CMK (cell line): ENCODE measurements at places on chromosomes 7 and 10.

DNA sequence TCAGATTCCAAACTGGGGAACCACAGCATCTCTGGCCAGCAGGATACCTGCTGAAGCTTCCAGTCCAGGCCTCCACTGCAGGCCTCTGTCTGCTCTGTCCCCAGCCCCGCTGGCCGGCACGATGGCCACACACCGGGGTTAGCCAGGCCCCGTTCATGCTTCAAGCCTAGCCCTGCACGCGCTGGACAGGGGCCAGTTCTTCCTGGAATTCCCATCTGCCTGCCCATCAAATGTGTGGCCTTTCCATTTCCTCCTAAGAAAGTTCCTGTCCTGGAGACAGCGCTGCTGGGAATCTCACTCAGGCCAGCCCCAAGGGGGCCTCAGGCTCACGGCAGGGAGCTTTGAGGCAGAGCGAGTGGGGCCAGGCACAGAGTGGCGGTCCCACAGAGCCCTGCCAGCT is 18.0 kb downstream of the SH2B2 start:
- DNase-seq: no peak

- no peak for DNase-seq
Observed at GRCh38 chr7:1409555-1409954, 49.7 kb downstream of the MICALL2 start.

DNA sequence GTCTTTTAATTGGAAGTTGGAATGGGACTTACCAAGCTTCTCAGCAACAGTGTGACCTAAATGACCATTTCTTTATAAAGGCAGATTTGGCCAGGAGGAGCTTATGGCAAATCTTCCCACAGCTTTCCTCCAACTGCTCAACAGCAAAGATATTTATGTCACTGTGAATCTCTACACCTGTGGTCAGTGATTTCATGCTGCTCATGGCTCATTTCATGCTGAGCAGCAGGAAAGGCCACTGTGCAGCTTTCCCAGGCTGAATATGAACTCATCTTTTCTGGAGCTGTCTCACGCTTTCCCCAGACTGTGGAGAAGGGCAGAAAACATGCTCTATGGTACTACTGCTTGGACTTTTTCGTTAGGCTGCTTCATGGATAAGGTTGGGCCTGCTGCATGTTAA is 29.8 kb downstream of the CALCR start:
- no peak for DNase-seq

DNA sequence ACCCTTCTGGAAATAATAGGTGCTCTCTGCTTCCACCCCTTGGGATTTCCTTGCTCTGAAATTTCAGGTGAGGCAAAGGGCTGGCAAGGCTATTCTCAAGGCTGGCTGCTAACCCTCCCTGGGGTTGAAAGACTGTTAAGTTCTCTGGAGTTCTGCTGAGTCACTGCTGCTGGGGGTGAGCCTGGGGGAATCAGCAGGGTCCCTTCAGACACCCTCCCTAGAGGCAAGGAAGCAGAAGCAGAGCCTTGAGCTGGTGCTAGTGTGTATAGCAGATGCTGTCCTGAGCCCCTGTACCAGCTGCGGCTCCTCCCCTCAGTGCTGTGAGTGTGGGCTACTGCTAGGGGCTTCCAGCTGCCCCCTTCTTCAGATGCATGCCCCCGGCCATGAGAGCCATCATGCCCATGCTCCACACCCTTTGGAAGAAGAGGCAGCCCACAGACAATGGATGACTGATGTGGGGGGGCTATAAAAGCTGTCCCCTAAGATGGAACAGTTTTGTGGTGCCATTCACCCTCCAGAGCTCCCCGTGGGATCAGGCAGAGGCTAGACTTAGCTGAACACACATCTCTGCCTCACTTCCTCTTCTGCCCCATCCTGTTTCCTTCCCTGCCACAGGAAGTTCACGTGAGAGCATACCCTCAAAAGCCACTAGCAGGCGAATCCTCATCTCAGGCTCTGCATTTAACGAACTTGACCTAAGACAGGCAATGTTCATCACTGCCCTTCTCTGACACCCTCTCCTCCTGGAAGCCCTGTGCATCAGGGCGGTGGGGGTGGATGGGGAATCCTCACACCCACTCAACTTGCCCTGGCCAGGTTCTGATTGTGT is 91.8 kb downstream of the SH3PXD2A start:
- DNase-seq: no peak

GRCh38 chr10:105026566-105026965 is 385.5 kb downstream of the SORCS3 start:
- DNase-seq: no peak

DNA sequence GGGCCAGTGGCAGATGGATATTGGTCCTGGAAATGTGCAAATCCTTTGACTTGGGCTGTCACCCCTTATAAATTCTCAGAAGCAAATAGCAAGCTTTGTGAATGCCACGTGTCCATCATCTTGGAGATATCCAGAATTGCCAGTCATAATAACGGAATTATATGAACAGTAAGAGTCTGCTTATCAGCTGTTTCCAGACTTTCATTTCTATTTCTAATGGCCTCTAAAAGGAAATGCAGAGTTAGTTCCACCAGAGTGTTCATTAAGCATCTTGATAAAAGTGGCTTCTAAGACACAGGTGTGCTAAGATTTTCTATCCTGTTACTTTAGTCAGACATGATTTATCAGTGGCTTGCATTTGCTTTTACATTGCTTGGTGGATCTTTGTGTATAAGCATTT is 87.4 kb downstream of the RAMP3 start:
- DNase-seq: no peak

DNA sequence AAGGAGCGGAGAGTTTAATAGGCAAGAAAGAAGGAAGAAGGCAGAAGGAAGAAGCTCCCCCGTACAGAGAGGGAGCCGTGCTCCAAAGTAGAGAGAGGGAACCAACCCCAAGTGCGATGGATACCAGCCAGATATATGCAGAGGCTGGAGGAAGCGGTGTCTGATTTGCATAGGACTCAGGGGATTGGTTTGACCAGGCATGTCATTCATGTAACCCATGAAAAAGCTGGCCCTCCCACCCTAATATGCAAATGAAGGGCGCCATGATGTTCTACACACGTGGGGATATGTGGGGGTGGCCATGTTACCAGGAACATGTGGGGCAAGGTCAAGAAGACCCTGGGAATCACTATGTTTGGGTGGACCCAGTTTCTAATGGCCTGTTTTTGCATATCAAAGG is 40.6 kb upstream of the FAM3C start:
- no peak for DNase-seq

GRCh38 chr10:51773681-51774080 is 74.3 kb upstream of the CSTF2T start:
- no peak for DNase-seq

- DNase-seq: no peak
Observed at GRCh38 chr7:109782806-109783205, 1213.1 kb downstream of the DNAJB9 start.

GRCh38 chr10:103584216-103585010 is 90.9 kb downstream of the NEURL1 start:
- no peak for DNase-seq

GRCh38 chr10:17062493-17062892 is 67.1 kb downstream of the CUBN start:
- no peak for DNase-seq

DNA sequence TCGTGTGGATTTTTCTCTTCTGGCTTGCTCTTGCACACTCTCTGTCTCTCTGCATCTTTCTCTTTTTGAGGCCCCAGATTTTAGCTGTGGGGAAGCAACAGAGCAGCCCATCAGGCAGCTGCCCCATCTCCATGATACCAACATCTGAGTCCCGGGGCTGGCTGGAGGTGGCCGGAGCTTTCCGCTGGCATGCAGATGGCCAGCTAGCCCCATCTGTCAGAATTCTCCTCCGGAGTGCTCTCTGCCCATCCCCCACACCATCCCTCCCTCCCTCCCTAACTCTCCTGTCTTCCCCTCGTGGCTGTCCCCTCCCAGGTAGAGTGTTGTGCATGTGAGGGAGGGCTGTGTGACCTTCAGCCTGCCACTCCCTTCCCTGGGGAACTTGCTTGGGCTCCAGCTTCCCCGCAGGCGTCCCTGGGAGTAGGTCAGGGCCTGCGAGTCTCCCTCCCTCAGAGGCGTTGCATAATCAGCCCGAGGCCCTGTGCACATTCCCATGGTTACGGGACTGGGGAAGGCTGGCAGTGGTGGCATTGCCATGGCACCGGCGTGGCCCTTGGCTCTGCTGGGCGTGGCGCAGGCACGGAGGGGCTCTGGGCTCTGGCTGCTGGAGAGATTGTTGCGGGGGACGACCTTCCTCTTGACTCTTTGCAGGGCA is 24.7 kb downstream of the GHRHR start:
- DNase-seq: no peak

GRCh38 chr10:90437452-90437851 is 420.4 kb downstream of the HTR7 start:
- DNase-seq: no peak

DNA sequence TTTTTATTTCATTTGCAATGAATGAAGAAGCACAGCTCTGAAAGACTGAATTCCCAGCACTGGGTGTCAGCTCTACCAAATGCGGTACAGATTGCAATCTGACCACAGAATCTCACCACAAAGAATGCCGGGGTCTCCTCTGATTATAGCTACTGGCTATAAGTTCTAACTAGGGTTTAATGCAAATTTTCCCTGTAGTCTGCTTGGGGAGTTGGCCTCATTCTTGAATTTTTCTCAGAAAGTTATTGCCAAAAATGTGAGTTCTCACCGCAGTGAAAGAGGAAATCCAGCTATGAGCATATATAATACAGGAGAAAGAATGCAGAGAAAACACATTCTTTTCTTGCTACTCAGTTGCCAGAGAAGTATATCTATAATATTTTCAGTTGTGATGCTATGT is 1255.7 kb upstream of the LRRTM3 start:
- DNase-seq: peak; percentile 14

GRCh38 chr7:4069268-4070095 is 612.6 kb upstream of the FOXK1 start:
- no peak for DNase-seq

- no peak for DNase-seq
Observed at GRCh38 chr10:30178356-30178964, 119.1 kb upstream of the JCAD start.

DNA sequence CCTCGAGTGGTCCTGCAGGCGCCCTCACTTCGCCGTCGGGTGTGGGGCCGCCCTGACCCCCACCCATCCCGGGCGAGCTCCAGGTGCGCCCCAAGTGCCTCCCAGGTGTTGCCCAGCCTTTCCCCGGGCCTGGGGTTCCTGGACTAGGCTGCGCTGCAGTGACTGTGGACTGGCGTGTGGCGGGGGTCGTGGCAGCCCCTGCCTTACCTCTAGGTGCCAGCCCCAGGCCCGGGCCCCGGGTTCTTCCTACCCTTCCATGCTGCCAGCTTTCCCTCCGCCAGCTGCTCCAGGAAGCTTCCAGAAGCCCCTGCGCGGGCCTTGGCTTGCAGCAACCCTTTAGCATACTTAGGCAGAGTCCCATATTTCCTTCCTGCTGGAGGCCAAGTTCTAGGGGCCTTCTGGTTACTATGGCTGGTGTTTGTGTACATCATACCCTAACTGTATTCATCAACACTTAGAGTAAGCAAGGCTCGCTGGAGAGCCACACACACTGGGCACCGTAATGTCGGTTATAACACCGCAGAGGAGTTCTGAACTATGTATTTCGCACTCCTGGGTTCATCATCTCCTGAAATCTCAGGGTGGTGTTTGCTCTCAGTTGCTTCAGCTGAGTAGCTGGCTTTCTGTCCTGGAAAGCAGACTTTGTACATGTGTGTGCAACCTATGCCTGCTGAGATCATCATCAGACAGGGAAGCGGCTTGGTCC is 471 bp downstream of the MGMT start:
- no peak for DNase-seq

GRCh38 chr7:30739691-30740090 is 12.2 kb upstream of the INMT start:
- no peak for DNase-seq

- DNase-seq: no peak
Observed at GRCh38 chr7:106196460-106197021, 84.4 kb upstream of the SYPL1 start.
